ENCODE measurements at places on chromosomes 4 and X. TPM values are rescaled to one million over a fixed set of nuclear protein-coding genes. Genes with fewer than 3 reads are reported as not detected.

The SPACA5B gene
- total RNA-seq, result not detected

The ZNF275 gene
- total RNA-seq, result 10.0 TPM

The CD99 gene
- 292 TPM for total RNA-seq

The HSFX2 gene
- total RNA-seq, result not detected

The TMEM144 gene
- 14.1 TPM for total RNA-seq

The CSAG3 gene
- total RNA-seq, result not detected

- no peaks in the 10 kb centered on the region for H3K4me1 ChIP-seq
- H3K27me3 ChIP-seq, result no peaks in the 10 kb centered on the region
- H3K27ac ChIP-seq, result no peak overlapping the region
- no peak for DNase-seq
- H3K36me3 ChIP-seq, result no peaks in the 10 kb centered on the region
These were observed 50.1 kb downstream of the RASGEF1B start for GRCh38 chr4:81421346-81422218.

GRCh38 chrX:128518508-128518907 is 466.3 kb upstream of the ACTRT1 start:
- H3K27ac ChIP-seq, result no peak overlapping the region
- no peak for DNase-seq
- H3K27me3 ChIP-seq, result no peaks in the 10 kb centered on the region
- no peaks in the 10 kb centered on the region for H3K4me1 ChIP-seq

DNA sequence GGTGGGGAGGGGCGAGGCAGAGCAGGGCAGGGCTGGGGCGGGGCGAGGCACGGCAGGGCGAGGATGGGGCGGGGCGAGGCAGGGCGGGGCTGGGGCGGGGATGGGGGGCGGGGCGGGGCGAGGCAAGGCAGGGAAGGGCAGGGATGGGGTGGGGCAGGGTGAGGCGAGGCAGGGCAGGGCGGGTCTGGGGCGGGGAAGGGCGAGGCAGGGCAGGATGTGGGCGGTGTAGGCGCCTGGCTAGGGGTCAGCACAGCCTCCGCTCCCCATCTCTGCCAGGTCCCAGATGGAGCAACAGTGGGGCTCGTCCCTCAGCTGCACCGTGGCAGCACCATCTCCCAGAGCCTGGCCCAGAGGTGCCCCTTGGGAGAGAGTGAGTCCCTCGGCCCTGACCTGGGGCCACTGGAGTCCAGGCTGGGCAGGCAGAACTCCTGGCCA is 4.2 kb upstream of the SRPK3 start:
- no peak for DNase-seq
- H3K36me3 ChIP-seq, result no peaks in the 10 kb centered on the region
- H3K4me1 ChIP-seq, result no peaks in the 10 kb centered on the region

DNA sequence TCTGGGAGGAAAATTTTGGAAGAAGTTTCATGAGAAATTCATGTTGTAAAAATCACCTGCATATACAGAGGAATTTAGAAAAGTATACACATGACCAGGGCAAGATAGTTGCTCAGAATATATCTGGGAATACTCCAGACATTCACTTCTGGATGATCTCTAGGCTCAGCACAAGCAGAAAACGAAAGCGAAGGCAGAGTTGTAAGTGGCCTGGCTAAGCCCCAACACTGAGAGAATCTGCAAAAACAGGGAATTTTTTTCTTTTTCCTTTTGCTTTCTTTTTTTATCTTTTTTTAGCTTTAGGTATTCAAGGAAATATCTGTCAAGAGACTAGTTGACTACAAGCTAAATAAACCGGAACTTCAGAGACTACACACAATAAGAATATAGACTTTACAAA is 207.2 kb downstream of the FGF13 start:
- H3K4me1 ChIP-seq, result no peaks in the 10 kb centered on the region
- no peak overlapping the region for H3K27ac ChIP-seq
- no peaks in the 10 kb centered on the region for H3K27me3 ChIP-seq

GRCh38 chr4:74549936-74550335 is 105.0 kb downstream of the AREG start:
- H3K36me3 ChIP-seq, result no peaks in the 10 kb centered on the region
- H3K4me3 ChIP-seq, result no peak overlapping the region
- no peak overlapping the region for H3K27ac ChIP-seq
- no peaks in the 10 kb centered on the region for H3K27me3 ChIP-seq

DNA sequence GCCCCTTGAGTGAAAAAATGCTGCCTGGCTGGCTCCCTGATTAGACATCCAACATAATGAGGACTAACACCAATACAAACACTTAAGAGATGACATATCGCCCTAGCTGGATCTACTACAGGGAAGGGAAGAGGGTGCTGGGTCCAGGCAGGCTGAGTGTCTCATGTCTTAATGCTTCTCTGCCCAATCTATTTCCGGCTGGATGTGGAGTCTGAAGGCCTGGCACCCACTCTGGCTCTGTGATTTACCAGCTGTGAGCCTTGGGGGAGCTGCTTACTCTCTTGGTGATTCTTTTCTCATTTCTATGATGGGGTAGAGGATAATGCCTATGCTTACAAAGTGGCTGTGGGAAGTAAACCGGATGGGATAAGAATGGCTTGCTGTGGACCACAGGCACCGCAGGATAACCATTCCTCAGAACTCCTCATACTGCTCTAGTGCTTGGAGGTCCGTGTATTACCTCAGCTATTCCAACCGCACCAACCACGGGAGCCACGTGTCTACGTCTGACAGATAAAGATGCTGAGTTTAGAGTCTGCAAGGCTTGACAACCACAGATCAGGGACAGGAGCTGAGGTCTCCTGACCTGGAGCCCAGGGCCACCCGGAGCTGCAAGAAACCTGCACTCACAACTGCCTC is 161.7 kb downstream of the AFAP1 start:
- no peaks in the 10 kb centered on the region for H3K27me3 ChIP-seq
- no peak overlapping the region for H3K4me3 ChIP-seq
- DNase-seq, result peak; percentile 26
- peaks cover 3% of the 10 kb centered on the region for H3K4me1 ChIP-seq
- H3K36me3 ChIP-seq, result no peaks in the 10 kb centered on the region

- no peaks in the 10 kb centered on the region for H3K36me3 ChIP-seq
- no peaks in the 10 kb centered on the region for H3K4me1 ChIP-seq
- no peak overlapping the region for H3K27ac ChIP-seq
These were observed 2.9 kb upstream of the NWD2 start for GRCh38 chr4:37241647-37242046.

DNA sequence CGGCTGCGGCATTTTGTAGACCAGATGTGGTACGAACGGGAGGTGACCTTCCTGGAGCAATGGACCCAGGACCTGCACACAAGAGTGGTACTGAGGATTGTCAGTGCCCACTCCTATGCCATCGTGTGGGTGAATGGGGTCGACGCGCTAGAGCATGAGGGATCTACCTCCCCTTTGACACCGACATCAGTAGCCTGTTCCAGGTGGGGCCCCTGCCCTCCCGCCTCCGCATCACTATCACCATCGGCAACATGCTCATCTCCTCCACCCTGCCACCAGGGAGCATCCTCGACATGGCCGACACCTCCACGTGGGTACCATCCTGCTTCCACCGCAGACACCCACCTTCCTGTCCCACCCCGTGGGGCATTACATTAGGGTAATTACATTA is 46.2 kb downstream of the SMARCA5 start:
- H3K27ac ChIP-seq, result no peak overlapping the region
- peaks cover 4% of the 10 kb centered on the region for H3K4me1 ChIP-seq
- no peak overlapping the region for H3K4me3 ChIP-seq
- no peak for DNase-seq

DNA sequence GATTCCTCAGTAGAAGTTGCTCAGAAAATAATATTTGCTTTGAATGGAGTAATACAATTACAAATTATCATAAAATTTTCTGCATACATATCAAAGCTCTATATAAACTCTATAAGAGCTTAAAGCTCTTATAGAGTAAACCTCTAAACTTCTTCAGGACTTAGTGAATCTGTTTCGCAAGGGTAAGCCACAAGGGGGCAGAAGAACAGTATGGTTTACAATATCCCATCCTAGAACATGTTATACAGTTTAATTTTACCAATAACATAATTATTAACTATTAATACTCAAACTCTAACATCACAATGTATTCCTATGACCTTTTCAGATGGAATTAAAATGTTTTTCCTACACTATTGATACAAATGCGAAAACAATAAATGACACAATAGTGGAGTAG is 33.8 kb upstream of the SPANXN1 start:
- H3K4me3 ChIP-seq, result no peak overlapping the region
- no peaks in the 10 kb centered on the region for H3K4me1 ChIP-seq
- DNase-seq, result no peak
- no peaks in the 10 kb centered on the region for H3K36me3 ChIP-seq
- H3K27me3 ChIP-seq, result no peaks in the 10 kb centered on the region
- H3K27ac ChIP-seq, result no peak overlapping the region
